ENCODE measurements at places on chromosomes 1 and 21.

GRCh38 chr1:22489823-22490222 lies 38.2 kb downstream of the ZBTB40 start:
- DNase-seq = no peak

GRCh38 chr1:159266832-159267231 lies 35.3 kb upstream of the FCER1A start:
- no peak for DNase-seq

DNA sequence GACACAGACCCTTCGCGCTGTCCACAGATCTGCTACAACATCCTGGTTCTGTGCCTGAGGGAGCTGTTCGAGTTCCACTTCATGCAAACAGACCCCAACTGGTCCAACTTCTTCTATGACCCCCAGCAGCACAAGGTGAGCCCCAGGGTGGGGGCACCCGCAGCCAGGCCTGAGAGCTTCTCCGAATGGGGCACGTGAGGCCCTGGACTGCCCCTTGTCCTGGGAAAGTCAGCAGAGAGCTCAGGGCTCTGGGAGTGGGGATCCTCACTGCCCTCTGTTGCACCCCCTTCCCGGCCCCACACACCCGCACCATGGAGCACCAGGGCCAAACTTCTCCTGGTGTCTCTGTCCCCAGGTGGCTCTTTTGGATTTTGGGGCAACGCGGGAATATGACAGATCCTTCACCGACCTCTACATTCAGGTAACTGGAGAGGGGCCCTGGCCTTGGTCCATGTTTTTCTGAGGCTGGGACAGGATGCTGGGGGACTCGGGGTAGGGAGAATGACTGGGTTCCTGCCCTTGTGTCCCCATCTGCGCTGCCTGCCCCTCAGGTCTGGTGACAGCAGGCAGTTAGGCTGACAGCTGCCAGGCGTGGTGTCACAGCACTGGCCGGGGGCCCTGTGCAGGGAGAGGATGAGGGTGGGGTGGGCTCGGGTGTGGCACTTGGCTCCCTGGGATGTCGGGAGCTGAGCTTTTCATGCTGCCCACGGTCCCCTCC lies 44.6 kb downstream of the COQ8A start:
- no peak for DNase-seq

DNA sequence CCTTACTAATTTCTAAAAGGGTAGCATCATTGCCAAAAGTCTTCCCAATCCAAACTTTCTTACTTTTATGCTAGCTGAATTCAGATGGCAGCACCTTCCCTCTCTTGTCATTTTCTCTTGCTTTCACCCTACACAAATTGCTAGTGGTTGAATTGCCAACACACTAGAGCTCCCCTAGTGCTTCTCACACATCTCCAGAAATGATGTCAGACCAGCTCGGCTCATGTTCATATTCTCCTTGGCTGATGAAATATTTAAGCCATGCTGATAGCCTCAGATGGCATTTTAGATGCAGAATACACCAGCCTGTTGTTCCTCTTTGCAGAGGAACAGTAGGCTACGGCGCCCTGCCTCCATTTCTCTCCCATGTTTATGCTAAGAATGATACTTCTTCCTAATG lies 256.9 kb downstream of the PTBP2 start:
- DNase-seq = peak; percentile 40

DNA sequence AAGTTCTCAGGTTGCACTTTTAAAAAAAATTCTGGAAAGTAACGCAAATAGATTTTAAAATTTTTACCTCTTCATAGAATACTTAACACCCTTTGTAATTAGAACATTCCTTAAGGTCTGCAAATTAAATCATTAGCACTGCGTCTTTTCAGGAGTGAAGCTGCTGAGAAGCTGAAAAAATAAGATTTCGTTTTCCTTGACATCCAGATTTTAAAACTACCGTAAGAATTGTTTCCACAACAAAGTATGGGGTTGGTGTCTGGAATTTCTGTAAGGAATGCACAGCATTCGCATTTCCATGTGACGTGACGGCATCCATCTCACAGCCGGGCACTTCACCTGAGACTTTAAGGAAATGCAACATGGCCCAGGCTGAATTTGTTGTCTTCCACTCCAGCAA lies 76.3 kb upstream of the COX20 start:
- no peak for DNase-seq

GRCh38 chr21:36450511-36450910 lies 29.4 kb downstream of the CLDN14 start:
- DNase-seq = no peak

DNA sequence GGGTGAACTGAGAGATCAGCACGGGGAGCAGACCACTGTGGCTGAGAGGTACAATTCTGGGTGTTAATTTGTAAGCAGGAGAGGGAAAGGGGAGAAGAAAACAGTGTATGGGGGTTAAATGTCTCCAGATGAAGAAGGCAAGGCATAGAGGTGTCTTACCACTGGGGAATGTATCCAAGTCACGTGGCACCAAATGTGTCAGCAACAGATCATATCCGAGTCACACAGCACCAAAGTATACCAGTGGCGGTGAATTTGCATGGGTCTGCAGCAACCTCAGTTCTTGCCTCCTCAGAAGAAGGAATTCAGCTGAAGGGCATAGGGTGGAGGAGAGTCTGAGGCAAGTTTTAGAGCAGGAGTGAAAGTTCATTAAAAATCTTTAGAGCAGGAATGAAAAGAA lies 21.2 kb upstream of the SYCP1 start:
- no peak for DNase-seq

DNA sequence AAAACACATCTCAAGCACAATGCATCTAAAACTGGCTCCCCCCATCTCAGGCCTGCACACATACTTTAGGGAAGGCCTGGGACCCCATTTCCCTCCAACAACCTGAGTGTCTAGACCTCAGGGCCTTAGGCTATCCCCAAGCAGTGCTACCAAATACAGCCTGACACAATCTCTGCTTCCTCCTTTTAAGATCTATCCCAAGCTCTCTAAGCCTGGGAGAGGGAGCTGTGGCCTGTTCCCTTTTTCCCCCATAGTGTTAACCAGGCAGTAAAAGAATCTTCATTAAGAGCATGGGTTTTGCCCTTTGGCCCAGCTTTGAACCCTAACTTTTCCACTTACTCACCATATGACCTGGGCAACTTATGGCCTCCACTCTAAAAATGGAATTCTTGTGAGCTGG lies 10.8 kb upstream of the COL8A2 start:
- DNase-seq = no peak

DNA sequence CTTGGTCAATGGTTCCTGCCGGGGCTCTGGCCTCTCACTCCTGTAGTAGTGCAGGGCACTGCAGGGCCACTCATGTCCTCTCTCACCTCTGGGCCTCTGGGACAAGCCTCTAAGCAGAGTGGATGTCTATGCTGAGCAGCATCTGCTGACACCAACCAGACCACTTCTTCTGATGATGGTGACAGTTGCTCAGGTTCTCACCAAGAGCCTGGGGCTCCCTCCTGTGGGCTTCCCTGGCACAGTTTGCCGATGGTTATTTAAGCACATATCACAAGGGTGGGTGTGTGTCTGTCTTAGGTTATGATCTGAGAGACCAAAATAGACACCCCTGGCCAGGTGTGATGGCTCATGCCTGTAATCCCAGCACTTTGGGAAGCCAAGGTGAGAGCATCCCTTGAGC lies 17.4 kb upstream of the GPR137B start:
- no peak for DNase-seq

DNA sequence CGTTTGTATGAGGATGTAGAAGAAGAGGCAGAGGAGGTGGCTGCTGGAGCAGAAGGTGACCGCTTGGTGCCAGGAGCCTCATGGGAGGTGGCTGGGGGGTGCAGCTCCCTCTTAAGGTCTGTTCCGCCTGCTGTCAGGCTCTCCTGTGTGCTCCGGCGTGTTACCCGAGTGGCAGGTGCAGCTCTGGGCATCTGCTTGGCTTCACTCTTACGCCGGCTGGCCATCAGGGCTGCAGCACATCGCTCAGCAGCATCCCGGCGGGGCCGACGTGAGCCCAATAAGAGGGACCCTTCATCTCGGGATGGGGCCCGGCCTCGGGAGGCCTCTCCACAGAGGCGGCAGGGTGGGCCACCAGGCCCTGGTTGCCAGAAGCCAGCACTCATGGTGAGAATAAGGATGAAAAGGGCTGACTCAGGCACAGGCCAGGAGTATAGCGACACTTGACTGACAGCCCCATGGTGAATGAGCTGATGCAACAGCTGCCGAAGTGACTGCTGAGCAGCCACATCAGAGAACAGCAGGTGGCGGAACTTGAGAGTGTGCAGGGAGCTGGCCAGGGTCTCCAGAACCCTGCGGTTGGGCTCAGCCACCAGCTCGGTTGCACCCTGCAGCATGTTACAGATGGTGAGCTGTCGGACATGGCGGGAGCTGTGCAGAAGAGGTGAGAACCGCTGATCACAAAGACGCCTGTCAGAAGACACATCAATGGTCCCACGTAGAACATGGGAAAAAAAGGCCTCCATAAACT lies 17.5 kb downstream of the LRRC41 start:
- no peak for DNase-seq

DNA sequence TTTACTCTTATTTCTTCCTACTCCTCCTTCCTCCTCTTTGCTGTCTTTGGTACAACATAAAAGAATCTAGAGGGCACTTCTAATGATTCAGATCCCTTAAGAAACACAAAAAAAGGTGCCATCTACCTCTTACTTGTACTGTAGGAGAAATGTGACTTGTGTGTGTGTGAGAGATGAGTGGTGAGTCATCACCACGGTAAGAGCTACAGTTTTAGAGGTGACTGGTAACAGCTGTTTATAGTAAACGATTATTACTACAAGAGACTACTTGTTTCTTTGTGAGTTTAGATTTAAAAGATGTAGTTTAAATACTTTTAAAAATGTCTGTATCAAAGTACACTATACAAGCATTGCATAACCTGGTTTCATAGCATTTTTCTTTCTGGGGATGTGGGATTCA lies 40.4 kb downstream of the SLC35D1 start:
- DNase-seq = no peak

GRCh38 chr1:43082740-43083139 lies 89.3 kb downstream of the EBNA1BP2 start:
- no peak for DNase-seq

DNA sequence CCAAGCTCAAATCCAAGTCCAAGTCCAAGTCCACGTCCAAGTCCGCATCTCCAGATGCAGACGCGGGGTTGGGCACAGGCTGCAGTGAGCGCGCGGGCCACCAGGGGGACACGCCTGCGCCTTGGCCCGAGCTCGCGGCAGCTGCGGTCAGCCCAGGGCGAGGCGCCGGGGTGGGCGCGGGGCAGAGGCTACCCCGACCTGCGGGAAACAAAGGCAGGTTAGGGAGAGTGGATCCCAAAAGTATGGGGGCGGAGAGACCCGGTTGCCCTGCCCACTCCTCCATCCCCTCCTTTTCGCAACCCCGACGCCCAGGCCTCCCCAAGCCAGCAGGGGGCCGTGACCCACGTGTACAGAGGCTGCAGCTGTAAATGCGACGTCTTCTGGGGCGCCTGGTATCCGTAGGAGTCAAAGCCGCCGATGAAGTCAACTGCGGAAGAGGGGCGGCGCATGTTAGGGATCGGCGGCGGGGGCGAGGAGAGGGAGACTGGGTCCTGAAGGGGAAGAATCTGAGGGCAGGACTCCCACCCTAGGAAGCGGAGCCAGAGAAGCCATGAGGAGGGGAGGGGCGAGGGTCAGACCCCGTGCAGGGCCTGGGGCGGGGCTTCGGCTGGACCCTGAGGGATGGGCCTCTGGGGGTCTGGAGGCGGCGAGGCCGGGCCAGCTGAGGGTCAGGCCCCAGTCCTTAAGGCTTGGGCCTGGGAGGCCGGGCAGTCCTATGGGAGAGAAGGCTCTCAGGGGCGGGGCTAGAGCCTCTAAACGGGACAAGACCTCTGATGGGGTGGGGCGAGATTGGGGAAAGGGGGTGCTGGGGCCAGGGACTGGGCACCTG lies 58.0 kb downstream of the NKAIN1 start:
- no peak for DNase-seq

DNA sequence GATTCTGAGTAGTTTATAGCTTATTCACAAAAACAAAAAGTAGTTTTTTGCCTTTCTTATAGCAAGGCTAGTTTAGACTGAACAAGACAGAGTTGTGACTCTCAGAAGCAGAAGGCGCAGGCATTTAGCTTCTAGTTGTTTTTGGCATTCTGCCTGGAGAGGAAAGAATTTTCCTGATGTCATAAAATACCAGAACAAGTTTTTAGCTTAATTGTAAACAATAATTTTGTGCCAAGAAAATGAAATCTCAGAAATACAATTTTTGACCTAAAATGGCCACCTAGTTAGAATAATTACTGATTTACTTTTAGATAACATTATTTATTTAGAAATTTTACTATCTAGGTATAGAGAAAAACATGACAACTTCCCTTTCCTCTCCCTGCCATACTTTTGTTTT lies 1.0 kb downstream of the DNAJB4 start:
- DNase-seq = peak; percentile 33

GRCh38 chr1:181149326-181150125 lies 61.0 kb downstream of the IER5 start:
- DNase-seq = peak; percentile 90

DNA sequence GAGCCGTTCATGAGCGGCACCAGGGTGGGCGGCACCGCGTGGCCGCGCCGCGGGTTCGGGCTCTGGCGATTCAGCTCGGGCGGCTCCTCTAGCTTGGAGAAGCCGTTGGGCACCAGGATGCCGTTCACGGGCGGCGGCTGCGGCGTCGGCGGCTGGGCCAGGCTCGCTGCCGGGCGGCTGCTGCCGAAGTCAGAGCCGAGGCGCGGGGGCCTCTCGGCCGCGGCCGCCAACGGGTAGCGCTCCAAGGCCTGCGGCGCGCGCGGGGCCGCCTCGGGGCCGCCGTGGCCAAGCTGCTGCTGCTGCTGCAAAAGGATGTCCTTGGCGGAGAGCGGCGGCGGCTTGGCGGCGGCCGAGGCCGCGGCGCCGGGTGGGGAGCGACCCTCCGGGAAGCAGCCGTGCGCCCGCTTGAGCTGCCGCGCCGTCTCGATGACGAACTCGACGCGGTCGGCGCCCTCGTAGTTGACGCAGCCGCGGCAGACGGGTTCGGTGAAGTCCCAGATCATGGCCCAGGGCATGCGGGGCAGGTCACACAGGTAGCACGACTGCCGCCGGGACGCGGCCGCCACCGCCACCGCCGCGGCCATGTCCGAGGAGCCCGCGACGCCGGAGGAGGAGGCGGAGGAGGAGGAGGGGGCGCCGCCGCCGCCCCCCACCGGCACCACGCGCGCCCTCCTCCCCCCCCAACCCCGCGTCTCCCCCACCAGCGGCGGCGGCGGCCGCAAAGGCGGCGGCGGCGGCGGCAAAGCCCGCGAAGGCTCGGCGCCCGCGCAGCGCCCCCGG lies 877 bp downstream of the IRF2BP2 start:
- peak; percentile 91 for DNase-seq

GRCh38 chr1:71522721-71523120 lies 441.9 kb upstream of the ZRANB2 start:
- DNase-seq = no peak

GRCh38 chr1:27666791-27667254 lies 5.2 kb downstream of the IFI6 start:
- no peak for DNase-seq

Measured in NCI-H69 (cell line).